Osteoblast (primary cell): ENCODE measurements at places on chromosomes 7 and 10. TPM values are rescaled to one million over a fixed set of nuclear protein-coding genes. Genes with fewer than 3 reads are reported as not detected.

TRIM56 gene
- 13.8 and 14.7 TPM in 2 replicates for total RNA-seq

AGR2 gene
- total RNA-seq = not detected in 2 replicates

FBXO24 gene
- under 0.01 and 0.36 TPM in 2 replicates for total RNA-seq

PTF1A gene
- not detected in 2 replicates for total RNA-seq

NDUFA5 gene
- 25.7 and 30.6 TPM in 2 replicates for total RNA-seq

UCN3 gene
- total RNA-seq = not detected in 2 replicates

CPEB3 gene
- total RNA-seq = 1.1 and 1.2 TPM in 2 replicates

GIMAP2 gene
- 8.8 and 9.4 TPM in 2 replicates for total RNA-seq

CALY gene
- not detected in 2 replicates for total RNA-seq

GNAT3 gene
- total RNA-seq = not detected in 2 replicates

PNLIPRP1 gene
- total RNA-seq = not detected in 2 replicates

DNA sequence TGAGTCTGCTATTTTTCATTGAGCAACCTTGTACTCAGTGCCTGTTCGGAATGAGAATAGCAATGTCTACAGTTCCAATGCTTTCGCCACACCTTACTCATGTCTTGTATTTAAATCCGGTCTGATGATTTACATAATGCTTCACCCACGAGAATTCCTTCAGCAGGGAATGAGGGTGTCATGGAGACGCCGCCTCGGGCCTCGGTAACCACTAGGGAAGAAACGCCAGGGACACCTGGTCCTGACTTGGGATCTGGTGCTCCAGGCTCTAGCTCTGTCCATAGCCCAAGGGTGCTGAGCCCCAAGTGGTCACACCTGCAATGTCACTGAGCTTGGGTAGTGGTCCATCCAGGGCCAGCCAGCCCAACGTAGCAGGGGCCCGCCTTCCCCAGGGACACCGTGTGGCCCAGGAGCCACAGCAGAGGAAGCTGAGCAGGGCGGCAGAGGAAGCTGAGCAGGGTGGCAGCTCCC is 37.4 kb downstream of the PRKAG2 start:
- DNase-seq = no peak

DNA sequence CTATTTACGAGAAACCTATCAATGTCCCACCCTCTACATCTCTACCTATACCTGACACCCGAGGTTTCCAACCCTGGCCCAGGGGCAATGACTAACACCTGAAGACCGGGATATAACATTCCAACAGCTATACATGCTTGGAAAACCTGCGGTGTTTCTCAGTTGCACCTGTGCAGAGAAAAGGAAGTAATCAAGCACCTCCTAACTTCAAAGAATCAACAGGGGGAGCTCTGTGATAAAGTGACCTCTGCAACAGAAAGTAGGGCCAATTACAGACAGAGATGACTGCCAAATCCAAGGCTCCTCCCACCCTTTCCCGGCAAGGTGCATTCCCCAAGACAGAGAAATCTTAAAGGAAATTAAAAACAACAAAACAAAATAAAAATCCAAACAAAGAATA is 41.3 kb downstream of the CCDC6 start:
- no peak for DNase-seq

GRCh38 chr10:20890009-20890408 is 7.1 kb downstream of the NEBL start:
- DNase-seq = no peak

- DNase-seq = no peak
Measured at GRCh38 chr7:55786901-55787300, 75.7 kb downstream of the SEPTIN14 start.

GRCh38 chr7:28490831-28491230 is 78.5 kb downstream of the CREB5 start:
- peak; percentile 75 for DNase-seq

DNA sequence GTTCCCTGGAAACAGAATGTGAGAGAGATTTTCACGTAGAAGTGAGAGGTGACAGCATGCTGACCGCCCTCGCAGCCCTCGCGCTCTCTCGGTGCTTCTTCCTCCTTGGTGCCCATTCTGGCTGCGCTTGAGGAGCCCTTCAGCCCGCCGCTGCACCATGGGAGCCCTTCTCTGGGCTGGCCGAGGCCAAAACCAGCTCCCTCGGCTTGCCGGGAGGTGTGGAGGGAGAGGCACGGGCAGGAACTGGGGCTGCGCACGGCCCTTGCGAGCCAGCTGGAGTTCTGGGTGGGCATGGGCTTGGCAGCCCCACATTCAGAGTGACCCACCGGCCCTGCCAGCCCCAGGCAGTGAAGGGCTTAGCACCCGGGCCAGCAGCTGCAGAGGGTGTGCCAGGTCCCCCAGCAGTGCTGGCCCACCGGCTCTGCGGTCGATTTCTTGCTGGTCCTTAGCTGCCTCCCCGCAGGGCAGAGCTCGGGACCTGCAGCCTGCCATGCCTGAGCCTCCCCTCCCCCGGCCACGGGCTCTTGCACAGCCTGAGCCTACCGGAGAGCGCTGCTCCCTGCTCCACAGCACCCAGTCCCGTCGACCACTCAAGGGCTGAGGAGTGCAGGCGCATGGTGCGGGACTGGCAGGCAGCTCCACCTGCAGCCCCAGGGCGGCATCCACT is 888.7 kb upstream of the ZWINT start:
- no peak for DNase-seq

- DNase-seq = no peak
Measured at GRCh38 chr10:58712982-58713381, 200.3 kb downstream of the BICC1 start.

- DNase-seq = no peak
Measured at GRCh38 chr10:18429335-18429734, 222.1 kb downstream of the NSUN6 start.

GRCh38 chr7:150947241-150947745 is 30.8 kb downstream of the KCNH2 start:
- DNase-seq = peak; percentile 76

DNA sequence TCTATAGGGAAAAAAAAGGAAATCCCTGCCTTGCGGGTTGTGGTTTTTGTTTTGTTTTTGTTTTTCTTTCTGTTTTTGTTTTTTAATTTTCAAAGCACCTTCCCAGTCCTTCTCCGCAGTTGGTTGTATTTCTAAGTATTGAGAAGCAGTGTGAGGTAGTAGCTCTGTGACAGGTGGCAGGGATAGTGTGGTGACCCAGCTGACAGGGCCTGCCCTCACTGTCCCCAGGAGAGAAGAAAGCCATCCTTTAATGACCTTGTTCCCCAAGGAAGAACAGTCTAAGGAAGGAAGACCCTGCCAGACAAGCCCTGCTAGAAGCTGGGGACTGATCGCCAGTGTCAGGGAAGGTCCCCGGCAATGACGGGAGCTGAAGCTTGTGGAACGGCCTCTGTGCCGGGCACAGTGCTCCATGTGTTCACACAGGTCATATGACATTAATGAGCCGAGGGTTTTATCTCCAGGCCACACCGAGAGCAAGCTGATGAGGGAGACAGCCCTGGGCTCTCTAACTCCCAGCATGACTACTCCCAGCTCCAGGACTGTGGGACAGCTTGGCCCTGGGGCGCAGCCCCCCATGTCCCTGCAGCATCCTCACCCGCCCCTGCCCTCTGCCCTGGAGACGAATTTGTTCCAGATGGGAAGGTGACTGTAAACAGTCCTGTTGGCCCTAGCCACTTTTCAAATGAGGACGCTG is 69.0 kb upstream of the LRRC18 start:
- no peak for DNase-seq

DNA sequence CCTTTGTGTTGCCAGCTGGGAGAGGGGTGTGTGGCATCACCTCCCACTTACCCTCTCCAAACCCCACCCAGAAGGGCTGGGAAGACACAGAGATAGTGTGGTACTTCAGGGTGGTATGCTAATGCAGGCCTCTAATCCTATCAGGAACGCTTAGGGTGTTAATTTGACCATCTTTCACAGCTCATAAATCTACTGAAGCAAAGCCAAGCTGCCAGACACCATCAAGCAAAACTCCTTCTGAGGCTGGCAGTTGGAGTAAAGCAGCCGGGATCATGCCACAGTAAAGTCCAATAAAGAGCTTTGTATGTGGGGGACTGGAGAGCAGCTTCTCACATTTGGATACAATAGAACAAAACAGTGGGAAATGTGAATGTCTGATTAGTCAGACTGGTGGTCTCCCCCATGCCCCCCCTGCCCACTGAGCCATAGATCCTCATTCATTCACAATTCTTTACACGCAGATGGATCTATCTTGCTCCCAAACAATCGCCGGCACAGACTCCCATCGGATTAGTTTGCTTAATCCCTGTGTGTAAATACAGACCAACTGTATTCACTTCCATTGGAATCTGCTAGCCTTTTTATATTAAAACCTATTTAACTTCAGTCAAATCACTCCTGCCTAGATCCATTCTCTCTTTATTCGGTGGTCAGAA is 29.6 kb downstream of the FGFBP3 start:
- no peak for DNase-seq

GRCh38 chr7:105821527-105821926 is 54.9 kb downstream of the ATXN7L1 start:
- DNase-seq = no peak

DNA sequence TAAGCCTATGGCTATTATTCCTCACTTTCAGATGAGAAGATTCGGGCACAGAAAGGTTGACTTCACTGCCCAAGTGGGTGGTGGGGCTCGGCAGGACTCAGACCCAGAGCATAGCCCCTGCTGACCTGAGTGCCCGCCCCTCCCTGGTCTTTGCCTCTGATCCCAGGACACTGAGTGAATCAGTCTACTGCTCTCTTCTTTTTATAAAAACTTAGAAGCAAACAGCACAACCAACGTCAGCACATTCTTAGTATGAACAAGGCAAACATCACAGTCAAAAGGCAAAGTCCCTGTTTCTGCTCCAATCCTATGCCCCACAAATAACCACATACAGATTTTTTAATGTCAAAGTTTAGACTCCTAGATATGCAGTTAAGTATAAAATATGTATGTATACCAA is 237.8 kb downstream of the ZMYND11 start:
- peak; percentile 82 for DNase-seq

- DNase-seq = peak; percentile 46
Measured at GRCh38 chr10:24866604-24867583, 85.5 kb downstream of the PRTFDC1 start.

DNA sequence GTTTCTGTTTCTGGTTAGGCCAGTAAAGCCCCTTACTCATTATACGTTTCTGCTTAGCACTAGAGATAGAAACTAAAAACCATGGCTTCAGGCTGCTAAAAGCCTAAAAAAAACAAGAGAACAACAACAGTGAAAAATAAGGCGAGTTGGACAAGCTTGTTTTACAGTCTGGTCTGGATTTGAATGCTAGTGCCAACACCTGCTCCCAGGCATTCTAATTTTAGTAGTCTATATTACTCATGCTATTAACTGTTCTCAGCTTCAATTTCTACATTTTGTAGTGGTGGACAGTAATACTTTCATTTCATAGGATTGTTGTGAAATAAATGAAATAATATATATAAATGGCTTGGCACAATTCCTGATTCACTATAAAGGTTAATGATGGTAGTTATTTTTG is 108.5 kb downstream of the HBP1 start:
- DNase-seq = no peak

DNA sequence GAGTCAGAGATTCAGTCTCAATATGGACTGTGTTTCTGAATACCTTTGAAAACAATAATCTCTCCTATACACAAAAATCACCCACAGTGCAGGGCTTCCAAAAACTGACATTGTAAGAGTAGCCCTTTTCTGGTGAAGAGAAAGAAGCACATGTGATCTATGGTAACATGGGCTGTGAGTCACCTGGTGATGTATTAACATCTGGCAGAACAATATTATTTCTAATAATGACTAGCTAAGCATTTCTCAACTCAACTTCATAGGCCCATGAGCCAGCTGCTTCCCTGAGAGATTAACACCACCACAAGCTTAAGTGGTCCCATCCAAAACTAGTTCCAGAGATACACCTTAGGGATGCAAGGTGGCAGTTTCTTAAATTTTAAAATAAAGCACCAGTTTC is 331.0 kb upstream of the NRP1 start:
- DNase-seq = no peak

- DNase-seq = no peak
Measured at GRCh38 chr7:147809786-147810185, 780.8 kb upstream of the C7orf33 start.

DNA sequence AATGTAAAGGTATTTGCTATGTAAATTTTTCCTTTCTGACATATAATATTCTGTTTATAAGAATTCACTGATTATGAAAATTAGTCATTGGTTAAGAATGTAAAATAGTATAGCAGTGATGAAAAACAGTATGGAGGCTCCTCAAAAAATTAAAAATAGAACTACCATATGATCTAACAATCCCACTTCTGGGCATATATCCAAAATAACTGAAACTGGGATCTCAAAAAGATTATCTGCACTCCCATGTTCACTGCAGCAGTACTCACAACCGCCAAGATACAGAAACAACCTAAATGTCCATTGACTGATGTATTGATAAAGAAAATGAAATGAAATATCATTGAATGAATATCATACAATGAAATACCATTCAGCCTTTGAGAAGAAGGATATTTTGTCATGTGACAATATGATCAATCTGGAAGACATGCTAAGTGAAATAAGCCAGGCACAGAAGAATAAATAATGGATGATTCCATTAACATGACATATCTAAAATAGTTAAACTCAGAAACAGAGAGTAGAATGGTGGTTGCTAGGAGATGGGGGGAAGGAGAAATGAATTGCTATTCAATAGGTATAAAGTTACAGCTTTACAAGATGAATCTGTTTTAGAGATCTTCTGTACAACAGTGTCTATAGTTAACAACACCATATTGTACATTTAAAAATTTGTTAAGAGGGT is 14.0 kb downstream of the C10orf88 start:
- DNase-seq = no peak

DNA sequence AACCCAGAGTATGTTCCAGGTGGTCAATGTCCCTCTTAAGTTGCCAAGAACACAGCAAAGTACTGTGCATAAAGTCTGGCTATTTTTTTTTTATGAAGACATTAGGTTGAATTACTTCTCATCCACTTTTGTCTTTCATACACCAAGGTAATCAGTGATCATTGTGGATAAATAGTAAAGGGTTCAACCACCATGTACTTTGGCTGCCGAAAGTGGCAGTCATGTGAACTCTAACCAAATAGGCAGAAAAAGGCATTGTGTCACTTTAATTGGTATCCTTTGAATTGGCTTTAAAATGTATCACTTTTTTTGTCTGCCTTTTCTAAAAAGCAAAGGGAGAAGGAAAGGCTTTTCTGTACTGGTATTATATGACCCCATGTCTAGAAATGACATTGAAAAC is 7.3 kb downstream of the ITIH2 start:
- DNase-seq = no peak

- DNase-seq = no peak
Measured at GRCh38 chr10:133219782-133220181, 10.2 kb upstream of the UTF1 start.

DNA sequence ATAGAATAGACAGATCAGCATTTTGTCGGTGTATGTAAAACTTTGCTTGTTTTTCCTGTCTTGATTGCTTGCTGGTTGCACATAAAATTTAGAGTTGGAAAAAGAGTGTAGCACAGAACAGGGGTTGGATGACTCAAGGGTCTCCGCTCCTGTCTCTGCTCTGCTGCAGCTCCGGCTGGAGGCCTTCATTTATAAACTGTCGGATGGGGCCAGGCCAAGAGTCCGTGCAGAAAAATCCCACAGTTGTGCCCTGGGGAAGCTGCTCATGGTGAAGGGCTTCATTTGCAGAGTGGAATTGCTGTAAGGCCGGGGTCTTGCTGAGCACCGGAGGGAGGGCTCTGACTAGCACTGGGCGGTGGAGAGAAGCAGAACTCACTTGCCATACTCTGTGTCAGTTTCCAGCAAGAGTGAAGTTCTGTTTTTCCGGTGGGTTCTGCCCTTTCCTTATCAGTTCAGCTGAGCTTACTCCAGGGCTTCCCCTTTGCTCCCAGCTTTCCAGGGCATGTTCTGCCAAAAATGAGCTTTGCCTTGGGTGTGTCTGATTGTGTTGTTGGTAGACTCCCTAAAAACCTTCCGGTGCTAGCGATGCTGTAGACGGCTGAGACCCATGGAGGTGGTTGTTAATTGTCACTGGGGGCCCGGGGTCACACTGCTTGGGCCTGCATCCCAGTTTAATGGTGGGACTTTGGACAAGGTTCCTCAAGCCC is 67.2 kb downstream of the CAMK1D start:
- DNase-seq = no peak
